CD4-positive, alpha-beta memory T cell (primary cell): ENCODE measurements at places on chromosomes 5 and 9.

DNA sequence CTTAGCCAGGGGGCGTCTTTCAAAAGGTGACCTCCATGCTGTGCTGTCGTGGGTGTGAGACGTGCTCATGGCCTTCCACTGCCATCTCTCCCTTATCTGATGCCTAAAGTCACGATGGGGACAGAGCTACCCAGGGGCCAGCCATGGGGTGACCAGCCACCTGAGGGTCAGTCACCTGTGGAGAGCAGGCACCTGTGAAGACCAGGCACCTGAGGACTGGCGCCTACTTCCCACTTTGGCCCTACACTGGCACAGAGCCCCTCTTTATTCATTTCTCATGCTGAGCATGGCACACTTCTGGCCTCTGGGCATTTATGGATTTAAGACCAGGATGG lies 6.4 kb upstream of the EXOC3 start:
- DNase-seq = no peak

- DNase-seq = no peak
Observed at GRCh38 chr9:26656003-26656870, 236.4 kb downstream of the CAAP1 start.

GRCh38 chr5:59732806-59733205 lies 160.7 kb downstream of the PDE4D start:
- no peak for DNase-seq

DNA sequence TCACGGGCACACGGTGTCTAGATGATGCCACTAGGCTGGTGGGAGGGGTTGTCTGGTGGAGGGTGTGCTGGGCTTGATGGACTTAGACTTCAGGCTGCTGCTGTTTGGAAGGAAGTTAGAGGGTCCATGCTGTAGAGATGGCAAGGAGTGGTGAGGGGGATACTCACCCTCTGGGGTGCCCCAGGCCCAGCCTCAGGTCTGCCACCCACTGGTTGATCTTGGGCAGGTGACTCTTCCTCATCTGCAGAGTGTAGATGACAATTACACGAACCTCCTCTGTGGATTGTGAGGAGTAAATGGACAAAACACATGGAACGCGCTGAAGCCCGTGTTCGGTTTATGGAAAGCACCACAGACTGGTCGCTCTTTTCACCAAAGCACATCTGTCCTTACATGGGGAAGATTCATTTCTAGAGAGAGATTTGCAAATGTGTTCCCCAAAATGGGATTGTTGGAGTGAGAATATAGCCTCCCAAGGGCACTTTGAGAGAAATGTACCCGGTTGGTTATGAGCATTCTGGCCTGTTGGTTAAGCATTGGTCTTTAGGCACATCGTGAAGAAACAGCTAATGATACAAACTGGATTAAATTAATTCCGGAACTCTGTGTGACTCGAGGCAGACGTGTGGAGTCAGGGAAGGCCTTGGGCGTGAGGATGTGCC lies 58.2 kb downstream of the ZNF618 start:
- no peak for DNase-seq

DNA sequence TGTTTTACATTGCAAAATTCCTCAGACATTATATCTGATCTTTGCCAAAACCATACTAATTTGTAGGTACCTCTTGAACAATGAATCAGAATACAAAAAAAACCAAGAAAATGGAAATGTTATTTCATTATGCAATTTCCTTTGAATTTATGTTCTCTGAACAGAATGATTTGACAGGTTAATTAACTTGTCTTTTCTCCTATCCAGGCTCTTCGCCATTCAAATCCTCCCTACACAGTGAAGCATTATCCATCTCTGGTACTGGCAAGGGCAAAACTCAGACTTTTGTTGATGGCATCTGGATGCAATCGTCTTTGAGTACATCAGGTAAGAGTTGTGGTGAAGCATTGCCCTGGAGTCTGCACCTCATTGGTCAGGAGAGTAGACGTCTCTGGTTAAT lies 655.7 kb upstream of the ITGA1 start:
- DNase-seq = no peak

- no peak for DNase-seq
Observed at GRCh38 chr5:170365011-170365410, 24.2 kb downstream of the KCNMB1 start.

DNA sequence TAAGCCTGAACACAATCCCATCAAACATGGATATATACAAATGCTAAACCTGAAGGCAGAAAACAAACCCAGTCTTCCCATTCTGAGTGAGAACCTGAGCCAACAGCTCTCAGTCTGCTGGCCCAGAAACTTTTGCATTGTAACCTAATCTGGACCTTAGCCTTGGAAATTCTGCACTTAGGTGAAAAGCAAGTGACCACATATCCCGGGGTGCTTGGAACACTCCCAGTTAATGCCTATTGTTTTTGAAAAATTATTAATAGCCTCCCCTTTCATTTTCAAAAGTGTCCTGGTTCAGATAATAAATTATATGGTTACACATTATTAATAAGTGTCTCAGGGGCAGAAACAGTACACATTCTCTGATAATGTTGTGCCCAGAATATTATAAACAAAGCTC lies 228.3 kb upstream of the TARS1 start:
- DNase-seq = no peak

- DNase-seq = no peak
Observed at GRCh38 chr9:4690144-4690543, 10.8 kb downstream of the CDC37L1 start.

GRCh38 chr9:19934301-19934871 lies 145.5 kb upstream of the SLC24A2 start:
- no peak for DNase-seq

DNA sequence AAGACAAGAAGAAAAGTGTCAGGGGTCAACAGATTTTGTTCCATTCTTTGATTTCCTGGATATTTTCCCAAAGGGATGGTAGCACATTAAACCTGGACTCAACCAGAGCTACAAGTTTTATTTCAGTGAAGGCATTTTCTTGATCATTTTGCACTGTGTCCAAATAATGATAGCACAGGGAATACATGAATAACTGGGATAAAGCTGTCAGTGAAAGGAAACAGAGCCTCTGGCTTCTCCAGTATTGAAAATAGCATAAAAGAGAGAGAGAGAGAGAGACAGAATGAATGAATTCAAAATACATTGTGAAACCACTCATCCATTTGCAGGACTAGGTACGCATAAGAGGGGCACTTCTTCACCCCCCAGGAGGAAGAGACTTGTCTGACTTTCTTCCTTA lies 43.0 kb downstream of the SEMA5A start:
- DNase-seq = no peak

DNA sequence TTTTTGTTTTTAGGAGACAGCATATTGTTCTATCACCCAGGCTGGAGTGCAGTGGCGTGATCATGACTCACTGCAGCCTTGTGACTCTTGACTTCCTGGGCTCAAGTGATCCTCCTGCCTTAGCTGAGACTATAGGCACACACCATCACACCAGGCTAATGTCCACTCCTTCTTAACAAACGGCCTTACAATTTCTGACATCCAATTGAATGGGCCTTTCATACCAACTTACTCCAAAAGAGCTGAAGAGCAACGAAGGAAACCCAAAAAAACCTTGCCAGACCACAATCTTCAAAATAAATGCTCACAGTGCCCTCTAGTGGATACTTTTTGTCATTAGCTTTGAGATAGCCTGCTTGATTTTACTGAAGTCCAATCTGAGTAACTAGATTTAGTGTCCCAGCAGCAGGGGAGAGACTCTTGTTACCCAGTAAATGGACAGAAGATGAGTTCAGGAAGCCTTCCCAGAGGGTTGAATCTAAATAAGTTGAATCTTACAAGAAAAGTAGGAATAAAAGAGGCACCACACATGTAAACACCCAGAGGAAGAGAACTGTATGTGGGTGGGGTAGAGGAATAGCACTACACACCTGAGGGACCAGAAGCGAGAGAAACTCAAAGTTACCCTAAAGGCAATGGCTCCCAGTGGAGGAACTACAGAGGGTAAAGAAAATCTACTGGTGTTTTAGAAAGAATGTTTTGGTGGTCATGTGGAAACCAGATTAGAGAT lies 9.3 kb downstream of the ZNF622 start:
- DNase-seq = peak; percentile 60

DNA sequence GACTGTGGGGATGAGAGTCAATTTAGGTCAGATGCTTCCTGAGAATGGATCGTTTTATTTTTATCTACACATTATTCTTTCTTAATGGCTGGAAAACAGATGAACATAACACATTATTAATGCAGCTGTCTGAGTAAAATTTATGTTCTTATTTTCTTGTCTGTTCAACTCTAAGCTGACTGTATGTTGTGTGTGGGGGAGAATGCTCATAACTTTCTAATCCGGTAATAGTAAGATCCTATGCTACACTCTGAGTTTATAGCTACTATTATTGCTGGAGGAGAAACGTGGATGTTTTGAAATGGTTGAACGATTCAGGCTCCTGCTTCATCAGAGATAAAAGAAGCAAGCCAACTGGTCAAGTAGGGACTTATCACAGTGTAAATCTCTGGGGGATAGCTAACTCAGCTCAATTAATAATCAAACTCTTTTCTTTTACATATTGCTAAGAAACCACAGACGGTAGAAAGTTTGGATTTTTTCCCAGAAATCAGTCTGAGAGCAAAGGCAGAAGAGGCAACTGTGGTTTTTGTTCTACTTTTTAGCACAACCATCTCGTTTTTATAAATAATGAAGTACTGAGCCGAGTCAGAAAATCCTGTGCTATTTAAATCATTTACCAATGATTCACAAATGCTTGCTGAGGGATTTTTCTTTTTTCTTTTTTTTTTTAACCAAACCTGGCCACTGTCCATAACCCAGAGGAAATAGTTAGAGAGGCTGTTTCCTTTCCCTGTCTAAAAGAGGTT lies 265.0 kb upstream of the FAM174A start:
- no peak for DNase-seq

DNA sequence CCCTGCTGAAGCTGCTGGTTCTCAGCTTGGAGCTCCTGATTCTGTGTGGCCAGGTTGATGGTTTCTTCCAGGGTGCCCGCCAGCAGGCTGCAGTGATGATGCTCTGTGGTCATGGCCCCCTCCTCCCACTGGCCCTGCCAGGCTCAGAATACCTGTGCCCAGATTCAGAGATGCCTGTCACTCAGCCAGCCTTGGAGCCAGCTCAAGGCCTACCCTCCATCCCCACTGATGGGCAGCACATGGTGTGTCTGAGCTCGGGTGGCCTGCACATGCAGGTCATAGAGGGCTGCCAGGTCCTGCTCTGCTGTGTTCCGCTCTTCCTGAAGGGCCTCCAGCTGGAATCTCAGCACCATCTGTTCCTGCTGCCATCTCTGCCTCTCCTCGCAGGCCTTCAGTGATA lies 5.4 kb downstream of the SLC35A4 start:
- no peak for DNase-seq

GRCh38 chr9:95096807-95097206 lies 220.7 kb downstream of the FANCC start:
- no peak for DNase-seq

GRCh38 chr5:75037106-75037505 lies 15.3 kb downstream of the GCNT4 start:
- DNase-seq = no peak

GRCh38 chr9:136089697-136090045 lies 5.4 kb downstream of the NACC2 start:
- DNase-seq = peak; percentile 43

DNA sequence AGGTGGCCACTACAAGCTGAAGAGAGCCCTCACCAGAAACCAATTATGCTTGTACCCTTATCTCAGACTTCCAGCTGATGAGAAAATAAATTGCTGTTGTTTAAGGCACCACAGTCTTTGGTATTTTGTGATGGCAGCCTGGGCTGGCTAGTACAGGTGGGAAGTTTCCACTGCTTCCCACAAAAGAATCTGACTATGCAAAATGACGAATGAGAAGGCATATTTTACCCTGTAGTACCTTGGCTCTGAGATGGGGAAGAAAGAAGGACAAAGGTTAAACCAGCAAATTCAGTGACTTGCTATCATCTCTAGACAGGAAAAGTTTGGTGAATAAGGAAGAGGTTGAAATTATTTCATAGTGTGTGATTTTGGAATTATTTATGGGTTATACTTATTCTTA lies 112.8 kb upstream of the ELL2 start:
- no peak for DNase-seq

- no peak for DNase-seq
Observed at GRCh38 chr5:103021314-103021713, 98.6 kb downstream of the GIN1 start.

DNA sequence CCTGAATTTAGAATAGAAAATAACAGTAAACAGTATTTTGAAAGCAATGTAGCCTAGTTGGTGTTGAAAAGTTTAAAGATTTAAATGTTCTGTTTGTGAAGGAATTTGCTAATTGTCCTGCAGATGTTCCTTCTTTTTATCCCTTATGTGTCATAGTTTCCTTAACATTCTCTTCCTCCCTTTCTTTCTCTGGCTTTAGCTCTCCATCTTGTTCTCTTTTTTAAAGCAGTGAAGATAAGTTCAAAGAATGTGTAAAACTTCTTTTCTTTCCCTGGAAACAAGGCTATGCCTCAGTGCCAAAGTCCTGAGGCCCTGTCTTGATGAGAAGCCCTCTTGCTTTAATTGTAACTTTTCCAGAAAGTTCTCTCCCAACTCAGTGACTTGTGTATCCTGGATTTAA lies 24.4 kb upstream of the GAS1 start:
- DNase-seq = no peak

DNA sequence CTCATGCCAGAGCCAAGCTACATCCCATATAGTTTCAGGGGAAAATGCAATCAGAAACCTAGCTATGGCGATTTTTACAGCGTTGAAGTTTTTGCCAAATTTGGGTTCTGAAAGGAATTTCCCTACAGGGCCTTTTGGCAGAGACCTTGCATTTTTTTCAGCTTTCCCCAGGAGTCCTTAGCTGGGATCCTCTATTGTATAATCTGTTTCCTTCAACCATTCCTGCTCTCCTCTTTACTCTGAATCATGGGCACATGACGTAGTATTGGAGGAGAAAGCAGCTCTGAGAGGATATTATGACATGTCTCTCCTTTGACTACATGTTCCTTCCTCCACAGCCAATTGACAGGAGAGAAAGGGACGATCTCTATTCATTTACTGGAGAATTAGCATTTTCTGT lies 118.5 kb upstream of the ERCC6L2 start:
- DNase-seq = no peak

DNA sequence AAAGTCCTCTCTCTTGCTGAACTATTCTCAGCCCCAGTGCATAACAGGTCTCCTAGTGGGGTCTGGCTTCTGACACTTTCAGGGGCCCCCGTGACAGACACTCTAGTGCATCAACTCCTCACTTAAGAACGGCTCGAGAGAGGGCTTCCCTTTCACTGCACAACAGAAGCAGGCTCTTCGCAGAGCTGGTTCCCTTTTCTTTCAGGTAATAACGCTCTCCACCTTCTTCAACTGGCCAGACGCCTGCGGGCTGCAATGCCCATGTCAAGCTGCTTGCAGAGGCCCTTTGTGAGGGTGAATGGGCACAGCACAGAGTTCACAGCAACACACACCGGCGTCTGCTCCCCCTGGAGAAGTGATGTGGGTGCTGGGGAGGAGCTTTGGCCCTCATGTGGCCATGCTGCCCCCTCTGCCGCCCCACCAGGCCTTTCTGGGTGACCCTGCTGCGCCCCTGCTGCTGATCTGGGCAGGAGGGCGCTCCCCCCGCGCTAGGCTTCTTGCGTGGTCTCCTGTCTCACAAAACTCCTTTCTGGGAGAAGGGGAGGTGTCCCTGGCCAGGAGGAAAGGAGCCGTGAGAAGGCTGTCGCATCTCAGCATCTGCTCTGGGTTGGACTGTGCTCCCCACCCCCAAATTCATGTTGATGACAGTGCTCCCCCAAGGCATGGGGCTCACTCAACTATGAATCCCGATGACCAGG lies 2.4 kb downstream of the MRPL36 start:
- no peak for DNase-seq

- DNase-seq = peak; percentile 47
Observed at GRCh38 chr5:131375351-131375750, 111.5 kb downstream of the CDC42SE2 start.

GRCh38 chr5:144267961-144268513 lies 97.4 kb downstream of the KCTD16 start:
- no peak for DNase-seq
